Ascending aorta (tissue), 2 donors: ENCODE measurements at places on chromosomes 6 and 20.

GRCh38 chr6:127464161-127464880 is 5.1 kb upstream of the KIAA0408 start:
- H3K4me1 ChIP-seq = no peaks in the 10 kb centered on the region
- no peaks in the 10 kb centered on the region for H3K36me3 ChIP-seq
- H3K27ac ChIP-seq = peak overlapping the region; percentile 59

DNA sequence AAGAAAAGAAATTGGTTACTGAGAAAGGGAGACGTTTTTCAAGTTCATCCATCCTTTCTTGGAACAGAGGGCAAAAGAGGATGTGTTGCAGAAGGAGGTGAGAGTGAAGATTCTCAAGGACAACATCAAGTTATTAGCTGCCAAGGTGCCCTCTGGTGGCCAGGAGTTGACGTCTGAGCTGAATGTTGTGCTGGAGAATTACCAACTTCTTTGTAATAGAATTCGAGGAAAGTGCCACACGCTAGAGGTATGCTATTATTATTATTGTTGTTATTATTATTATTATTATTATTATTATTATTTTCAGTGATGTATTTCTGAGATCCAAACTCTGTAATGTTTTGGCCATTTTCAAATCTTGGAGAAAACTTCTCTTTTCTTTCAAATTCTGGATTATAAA is 197.0 kb downstream of the UTRN start:
- no peak overlapping the region for H3K27ac ChIP-seq
- DNase-seq = no peak
- H3K27me3 ChIP-seq = no peaks in the 10 kb centered on the region
- H3K36me3 ChIP-seq = peaks cover 28% of the 10 kb centered on the region
- peaks cover 2% of the 10 kb centered on the region for H3K4me1 ChIP-seq
- no peak overlapping the region for H3K4me3 ChIP-seq

DNA sequence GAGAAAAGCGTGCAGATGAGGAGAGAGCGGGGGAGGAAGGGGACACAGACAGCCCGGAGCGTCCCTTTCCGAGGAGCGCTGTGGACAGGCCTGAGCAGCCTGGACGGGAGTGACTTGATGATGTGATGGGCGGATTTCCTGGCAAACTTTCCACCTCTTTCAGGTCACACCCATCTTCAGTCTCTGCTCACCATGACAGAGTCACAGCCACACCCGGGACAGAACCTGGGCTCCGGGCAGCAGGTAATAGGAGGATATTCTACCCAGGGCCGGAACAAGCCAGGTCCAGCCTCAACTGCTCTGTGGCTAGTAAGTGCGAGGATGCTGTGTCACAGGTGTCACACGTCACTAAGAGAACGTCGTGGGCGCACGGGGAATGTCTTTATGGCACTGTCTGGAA is 84.3 kb downstream of the THBS2 start:
- H3K27me3 ChIP-seq = no peaks in the 10 kb centered on the region
- DNase-seq = no peak
- H3K4me3 ChIP-seq = no peak overlapping the region
- H3K27ac ChIP-seq = peak overlapping the region; percentile 87

DNA sequence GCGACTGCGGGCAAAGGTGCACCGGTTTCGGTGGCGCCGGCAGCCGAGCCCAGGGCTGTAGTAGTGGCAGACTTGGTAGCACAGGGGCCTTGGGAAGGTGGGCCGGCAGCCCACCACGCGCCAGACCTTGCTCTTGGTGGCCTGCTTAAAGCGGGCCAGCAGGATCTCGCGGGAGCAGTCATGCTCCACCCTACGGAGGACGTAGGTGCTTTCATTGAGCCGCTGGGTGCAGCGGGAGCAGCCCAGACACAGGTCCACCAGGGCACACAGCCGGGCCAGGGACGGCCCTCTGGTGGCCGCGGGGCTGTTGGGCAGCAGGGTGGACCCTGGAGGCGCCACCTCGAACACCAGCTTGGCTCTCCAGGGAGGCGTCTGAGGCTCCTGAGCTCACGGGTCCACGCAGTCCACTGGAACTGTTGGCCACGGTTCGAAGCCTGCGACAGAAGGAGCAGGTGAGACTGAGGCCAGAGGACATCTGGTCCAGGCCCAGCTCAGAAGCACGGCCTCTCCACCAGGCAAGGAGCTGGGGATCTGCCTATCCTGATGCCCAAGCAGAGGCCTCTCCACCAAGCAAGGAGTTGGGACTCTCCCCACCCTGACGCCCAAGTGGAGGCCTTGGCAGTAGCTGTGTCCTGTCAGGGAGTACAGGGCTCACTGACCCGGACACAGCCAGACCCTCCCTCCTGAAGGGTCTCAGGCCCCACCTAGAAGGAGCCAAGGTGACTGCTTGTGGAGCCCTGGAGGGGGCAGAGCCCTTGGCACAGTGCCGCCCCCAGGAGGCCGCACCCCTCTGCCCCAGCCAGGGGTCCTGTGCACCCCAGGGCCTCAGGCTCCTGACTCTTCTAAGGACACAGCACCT is 1.0 kb downstream of the HELZ2 start:
- H3K27me3 ChIP-seq = no peaks in the 10 kb centered on the region
- no peak for DNase-seq
- H3K4me1 ChIP-seq = peaks cover 9% of the 10 kb centered on the region
- peak overlapping the region; percentile 68 for H3K27ac ChIP-seq

DNA sequence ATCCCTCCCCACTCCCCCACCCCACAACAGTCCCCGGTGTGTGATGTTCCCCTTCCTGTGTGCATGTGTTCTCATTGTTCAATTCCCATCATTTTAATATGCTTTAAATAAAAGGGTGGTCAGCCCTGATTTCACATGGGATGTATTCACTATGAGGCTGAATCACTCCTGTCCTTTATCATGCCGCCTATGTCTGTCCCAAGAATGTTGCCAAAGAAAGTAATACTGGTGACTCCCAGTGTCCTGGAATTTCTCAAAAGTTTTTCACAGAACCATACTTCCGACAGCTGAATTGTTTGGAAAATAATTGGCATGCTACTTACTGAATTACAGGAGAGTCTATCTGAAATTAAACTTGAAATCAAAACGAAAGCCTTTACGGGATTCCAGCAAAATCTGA is 217.7 kb downstream of the HAO1 start:
- H3K4me3 ChIP-seq = no peak overlapping the region
- no peaks in the 10 kb centered on the region for H3K36me3 ChIP-seq
- H3K27me3 ChIP-seq = no peaks in the 10 kb centered on the region
- H3K27ac ChIP-seq = no peak overlapping the region
- H3K4me1 ChIP-seq = no peaks in the 10 kb centered on the region
- no peak for DNase-seq

DNA sequence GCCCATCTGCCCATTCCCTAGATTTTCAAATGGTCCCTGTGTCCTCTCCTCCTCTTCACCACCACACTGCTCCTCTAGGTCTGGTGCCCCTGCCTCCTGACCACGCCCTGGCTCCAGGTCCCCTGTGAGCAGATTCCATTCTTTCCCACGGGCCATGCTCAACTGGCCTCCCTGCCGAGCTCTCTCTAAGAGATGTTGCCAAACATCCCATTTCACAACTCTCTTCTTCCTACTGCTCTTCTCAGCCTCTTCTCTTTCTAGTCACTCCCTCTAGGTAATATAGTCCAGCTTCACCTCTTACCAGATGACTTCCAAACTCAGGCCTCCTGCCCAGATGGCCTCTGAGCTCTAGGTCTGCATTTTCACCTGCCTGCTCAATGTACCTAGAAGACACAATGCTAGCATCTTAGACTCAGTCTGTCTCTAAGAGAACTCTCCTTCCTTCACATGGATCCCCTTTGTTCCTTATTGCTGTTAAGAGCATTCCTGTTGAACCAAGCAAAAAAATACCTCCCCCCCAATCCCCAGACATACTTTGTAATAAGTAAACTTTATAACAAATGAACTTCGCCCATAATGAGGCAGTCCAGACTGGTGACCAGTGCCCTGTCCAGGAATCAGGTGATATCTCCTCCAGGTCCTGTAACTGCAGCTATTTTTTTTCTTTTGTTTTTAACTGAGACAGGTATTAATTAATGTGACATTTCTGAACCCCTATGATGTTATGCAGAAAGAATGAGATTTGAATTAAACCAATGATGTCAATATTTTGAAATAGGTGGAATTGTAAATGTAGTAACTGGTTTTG is 79.0 kb downstream of the LYRM4 start:
- no peaks in the 10 kb centered on the region for H3K27me3 ChIP-seq
- DNase-seq = no peak
- no peak overlapping the region for H3K27ac ChIP-seq
- H3K36me3 ChIP-seq = no peaks in the 10 kb centered on the region
- H3K4me3 ChIP-seq = no peak overlapping the region

DNA sequence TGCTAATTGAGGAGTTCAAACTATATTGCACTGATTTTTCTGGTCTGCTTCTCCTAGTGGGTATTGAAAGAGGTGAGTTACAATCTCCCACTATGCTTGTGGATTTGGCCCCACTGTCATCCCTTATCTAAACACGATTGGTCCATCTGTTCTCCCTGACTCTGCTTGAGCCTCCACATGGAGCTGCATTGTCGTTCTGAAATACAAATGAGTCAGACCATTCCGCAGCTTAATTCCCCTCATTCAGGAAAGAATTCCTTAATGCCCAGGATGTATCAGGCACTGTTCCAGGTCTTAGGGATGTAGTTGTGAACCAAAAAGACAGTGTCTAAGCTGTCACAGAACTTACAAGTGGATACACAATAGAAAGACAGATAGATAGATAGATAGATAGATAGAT is 461.9 kb downstream of the QKI start:
- no peaks in the 10 kb centered on the region for H3K36me3 ChIP-seq
- H3K27ac ChIP-seq = no peak overlapping the region
- DNase-seq = no peak
- H3K4me1 ChIP-seq = no peaks in the 10 kb centered on the region
- no peaks in the 10 kb centered on the region for H3K27me3 ChIP-seq

DNA sequence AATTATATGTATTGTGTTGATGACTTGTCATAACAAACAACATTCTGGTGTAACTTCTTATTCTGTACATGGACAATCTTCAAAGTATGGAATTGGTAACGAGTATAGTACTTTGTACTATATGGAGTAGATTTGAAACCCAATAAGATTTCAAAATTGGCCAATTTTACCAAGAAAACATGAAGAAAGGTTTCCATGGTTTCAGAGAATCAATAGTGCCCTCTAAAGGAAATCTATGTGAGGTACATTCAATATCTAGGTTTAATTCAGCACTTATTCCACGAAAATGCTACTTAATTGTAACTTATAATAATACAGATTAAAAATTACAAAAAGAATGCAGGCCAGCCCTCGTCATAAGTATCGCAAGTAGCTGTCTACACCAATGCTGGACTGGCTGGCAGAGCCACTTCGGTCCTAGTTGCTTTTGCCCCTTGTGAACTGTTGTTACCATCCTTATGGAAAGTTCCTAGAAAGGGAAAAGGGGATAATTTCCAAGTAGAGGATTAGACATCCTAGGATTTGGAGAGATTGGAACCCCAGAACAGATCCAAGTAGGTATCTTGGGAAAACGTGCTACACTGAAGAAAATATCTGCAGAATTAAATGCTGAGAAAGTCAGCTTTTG is 70.9 kb downstream of the LCA5 start:
- H3K4me1 ChIP-seq = no peaks in the 10 kb centered on the region
- H3K4me3 ChIP-seq = no peak overlapping the region
- H3K27ac ChIP-seq = no peak overlapping the region
- no peaks in the 10 kb centered on the region for H3K27me3 ChIP-seq

GRCh38 chr6:121886223-121886830 is 450.9 kb downstream of the GJA1 start:
- no peak for DNase-seq
- H3K27me3 ChIP-seq = no peaks in the 10 kb centered on the region
- no peak overlapping the region for H3K27ac ChIP-seq

GRCh38 chr20:3751675-3752385 is 15.7 kb downstream of the ADISSP start:
- peak overlapping the region; percentile 68 for H3K4me3 ChIP-seq
- no peaks in the 10 kb centered on the region for H3K27me3 ChIP-seq
- DNase-seq = no peak
- no peaks in the 10 kb centered on the region for H3K36me3 ChIP-seq
- peaks cover 8% of the 10 kb centered on the region for H3K4me1 ChIP-seq
- H3K27ac ChIP-seq = no peak overlapping the region

DNA sequence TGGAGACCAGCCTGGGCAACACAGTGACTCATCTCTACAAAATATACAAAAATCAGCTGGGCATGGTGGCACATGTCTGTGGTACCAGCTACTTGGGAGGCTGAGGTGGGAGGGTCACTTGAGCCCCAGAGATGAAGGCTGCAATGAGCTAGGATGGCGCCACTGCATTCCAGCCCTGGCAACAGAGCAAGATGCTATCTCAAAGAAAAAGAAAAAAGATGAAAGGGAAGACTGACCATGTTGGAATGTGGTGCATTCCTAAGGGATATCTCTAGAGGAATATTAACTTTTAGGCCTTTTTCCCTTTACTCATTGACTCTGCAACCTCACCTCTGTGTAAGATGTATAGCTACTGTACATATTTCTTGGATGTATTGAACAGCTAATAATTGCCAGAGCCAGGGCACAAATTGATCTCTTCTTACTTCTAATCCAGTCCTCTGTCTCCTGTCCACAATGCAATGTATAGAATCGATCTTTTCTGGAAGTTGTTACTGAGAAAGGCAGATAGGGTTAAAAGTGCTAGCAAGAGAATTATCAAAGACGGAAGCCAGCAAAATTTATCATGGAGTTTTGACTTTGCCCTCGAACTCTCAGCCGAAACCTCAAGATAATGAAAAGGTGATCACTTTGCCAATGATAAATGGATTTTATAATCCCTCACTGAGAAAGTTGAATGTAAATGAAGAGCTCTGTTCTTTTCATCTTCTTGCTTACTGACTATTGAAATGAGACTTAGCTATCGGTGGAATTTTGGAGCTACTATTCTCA is 46.3 kb downstream of the GCNT2 start:
- no peaks in the 10 kb centered on the region for H3K36me3 ChIP-seq
- no peak overlapping the region for H3K27ac ChIP-seq
- H3K4me1 ChIP-seq = no peaks in the 10 kb centered on the region
- H3K27me3 ChIP-seq = no peaks in the 10 kb centered on the region
- no peak overlapping the region for H3K4me3 ChIP-seq
- DNase-seq = no peak

- DNase-seq = no peak
- H3K4me1 ChIP-seq = no peaks in the 10 kb centered on the region
- no peak overlapping the region for H3K4me3 ChIP-seq
- peaks cover 6% of the 10 kb centered on the region for H3K36me3 ChIP-seq
- H3K27me3 ChIP-seq = no peaks in the 10 kb centered on the region
These were observed 57.2 kb downstream of the CNKSR3 start for GRCh38 chr6:154453329-154453728.

DNA sequence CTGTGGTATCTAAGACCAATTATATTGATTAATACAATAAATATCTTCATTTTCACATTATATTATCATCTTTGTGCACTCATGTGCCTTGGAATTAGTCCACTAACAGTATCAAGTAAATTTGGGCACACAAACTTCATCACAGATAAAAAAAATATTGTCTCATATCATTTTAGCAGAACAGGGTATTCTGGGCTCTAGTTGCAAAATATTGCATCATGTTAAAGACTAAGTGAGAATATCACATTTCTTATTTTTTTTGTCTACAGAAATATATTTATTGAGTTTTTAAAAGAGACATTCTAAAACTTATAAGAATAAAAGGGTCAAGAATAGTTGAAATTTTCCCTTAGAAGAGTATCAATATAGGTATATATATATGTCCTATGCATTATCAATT is 754.1 kb upstream of the MAN1A1 start:
- no peaks in the 10 kb centered on the region for H3K4me1 ChIP-seq
- H3K36me3 ChIP-seq = no peaks in the 10 kb centered on the region
- no peak overlapping the region for H3K27ac ChIP-seq
- DNase-seq = no peak
- no peak overlapping the region for H3K4me3 ChIP-seq

GRCh38 chr20:46021361-46022359 is 7.4 kb upstream of the SLC12A5 start:
- H3K4me3 ChIP-seq = peak overlapping the region; percentile 55
- peak; percentile 63 for DNase-seq
- H3K36me3 ChIP-seq = no peaks in the 10 kb centered on the region
- peaks cover 12% of the 10 kb centered on the region for H3K27me3 ChIP-seq
- no peak overlapping the region for H3K27ac ChIP-seq
